ENCODE measurements at places on chromosomes 5 and 9. TPM values are rescaled to one million over a fixed set of nuclear protein-coding genes. Genes with fewer than 3 reads are reported as not detected.

GM2A gene
- total RNA-seq, result 19.9 TPM

RMRP gene
- total RNA-seq, result 27,284 TPM

PCDHB5 gene
- total RNA-seq, result 0.14 TPM

ANKRD31 gene
- total RNA-seq, result under 0.01 TPM

GLRA1 gene
- total RNA-seq, result not detected

PPP3R2 gene
- not detected for total RNA-seq

Measured in placental pericyte (primary cell).